ENCODE measurements at places on chromosomes 3 and 15.

DNA sequence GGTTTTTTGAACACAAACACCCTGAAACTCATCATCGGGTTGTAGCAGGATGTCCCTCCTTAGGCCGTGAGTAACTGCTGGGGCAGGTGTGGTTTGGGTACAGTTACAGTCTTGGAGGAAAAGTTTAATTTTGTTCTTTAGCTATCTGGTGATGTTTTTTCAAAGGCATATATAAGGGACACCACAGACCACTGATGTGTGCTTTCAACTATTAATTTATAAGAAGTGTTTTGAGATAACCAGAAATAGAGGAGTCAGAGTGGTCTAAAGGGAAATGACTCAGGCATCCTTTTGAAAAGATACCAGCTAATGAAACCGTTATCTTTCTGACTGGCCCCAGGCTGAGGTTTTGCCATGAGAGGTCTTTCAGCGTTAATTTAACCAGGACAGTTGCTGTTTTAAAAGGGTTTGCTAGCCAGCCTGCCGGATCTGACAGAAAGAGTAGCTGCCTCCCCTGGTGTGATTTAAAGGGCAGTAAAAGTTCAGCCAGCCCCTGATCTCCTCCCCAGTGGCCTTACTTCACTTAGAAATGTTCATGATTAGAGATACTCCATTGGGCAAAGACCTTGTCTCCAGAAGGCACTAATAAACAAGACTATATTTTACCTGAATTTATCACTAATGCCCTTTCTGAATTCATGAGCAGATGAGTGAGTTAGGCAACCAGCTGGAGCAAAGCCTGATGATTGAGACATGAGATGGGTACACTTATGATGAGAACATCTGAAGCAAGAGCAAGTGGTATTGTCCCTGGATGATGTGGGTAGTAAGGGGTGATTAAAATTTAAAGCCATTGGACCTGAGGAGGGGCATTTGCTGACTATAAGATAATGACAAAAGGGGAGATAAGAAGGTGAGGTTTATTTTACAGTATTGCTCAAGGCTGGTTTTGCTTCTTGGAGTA, 482.5 kb upstream of the TBL1XR1 start:
- peak; percentile 15 for DNase-seq

DNA sequence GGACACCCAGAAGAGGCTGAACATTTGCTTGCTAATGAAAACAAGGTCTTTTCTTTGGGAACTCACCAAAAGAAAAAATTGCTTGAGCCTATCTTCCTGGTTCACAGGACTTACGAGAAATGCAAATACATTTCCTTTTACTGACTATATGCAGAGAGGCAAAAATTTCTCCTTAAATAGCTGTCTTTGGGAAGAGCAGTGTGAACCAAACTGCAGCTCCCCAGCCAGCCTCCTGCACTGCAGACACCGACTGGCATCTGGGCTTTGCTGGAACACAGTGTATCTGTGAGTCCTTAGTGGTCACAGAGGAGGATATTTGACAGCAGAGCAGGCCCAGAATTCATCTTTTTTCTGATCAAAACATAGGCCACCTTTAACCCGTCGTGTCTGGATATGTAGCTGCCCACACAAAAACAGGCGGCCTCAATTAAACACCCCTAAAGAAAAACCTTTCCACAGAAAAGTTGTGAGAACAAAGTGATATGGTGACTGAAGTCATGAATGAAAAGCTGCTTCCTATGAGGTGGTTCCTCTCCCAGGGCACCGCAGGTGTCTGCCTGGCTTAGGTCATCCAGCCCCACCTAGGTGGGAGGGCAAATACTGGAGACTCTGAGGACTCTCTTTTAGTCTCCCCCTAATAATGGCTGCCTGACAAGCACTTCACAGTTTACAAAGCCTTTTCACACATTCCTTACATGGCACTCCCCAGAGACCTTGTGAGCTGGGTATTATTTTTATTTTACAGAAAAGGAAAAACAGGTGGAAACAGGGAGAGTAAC, 46.1 kb upstream of the TMEM158 start:
- DNase-seq, result no peak

DNA sequence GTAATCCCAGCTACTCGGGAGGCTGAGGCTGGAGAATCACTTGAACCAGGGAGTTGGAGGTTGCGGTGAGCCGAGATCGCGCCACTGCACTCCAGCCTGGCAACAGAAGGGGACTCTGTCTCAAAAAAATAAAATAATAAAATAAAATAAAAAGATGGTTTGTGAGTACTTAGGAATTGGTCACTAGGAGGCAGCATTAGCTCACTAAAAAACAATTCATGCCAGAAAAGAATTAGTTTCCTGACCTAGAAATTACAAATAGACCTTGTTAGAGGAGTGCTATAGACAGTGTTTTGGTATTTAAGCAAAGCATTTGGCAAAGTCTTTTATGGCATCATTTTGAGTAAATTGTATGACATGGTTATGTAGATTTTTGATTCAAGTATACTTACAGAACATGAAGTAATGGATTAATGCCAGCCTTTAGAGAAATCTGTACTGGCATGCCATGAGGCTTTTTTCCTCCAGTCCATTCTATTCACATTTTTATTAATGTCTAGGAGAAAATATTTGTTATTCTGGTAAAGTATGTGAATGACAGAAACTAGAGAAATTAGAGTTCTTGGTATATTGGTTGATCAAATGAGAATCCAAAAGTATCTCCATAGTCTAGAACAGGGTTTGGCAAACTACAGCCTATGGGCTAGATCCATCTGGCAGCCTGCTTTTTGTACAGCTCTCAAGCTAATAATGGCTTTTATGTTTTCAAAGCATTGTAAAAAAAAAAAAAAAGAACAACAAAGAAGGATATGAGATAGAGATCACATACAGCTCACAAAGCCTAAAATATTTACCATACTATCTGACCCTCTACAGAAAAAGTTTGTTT, 81.6 kb downstream of the LRRC49 start:
- DNase-seq, result no peak

DNA sequence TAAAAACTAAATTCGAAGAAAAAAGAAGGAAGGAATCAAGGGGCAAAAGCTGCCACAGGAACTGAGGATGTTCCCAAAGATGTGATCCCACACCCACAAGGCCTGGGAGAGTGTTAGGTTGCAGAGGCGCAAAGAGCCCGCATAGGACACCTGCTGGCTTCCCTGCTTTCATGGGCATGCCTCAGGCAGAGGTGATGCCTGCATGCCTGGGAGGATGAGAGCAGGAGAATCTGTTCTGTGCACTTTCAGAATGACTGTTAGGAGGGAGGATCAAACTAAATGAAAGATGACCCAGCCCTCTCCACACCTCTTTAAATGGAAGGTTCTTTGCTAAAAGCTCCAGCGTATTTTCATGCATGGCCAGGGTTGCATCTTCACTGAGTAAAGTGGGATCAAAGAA, 162.4 kb downstream of the PLCL2 start:
- no peak for DNase-seq

DNA sequence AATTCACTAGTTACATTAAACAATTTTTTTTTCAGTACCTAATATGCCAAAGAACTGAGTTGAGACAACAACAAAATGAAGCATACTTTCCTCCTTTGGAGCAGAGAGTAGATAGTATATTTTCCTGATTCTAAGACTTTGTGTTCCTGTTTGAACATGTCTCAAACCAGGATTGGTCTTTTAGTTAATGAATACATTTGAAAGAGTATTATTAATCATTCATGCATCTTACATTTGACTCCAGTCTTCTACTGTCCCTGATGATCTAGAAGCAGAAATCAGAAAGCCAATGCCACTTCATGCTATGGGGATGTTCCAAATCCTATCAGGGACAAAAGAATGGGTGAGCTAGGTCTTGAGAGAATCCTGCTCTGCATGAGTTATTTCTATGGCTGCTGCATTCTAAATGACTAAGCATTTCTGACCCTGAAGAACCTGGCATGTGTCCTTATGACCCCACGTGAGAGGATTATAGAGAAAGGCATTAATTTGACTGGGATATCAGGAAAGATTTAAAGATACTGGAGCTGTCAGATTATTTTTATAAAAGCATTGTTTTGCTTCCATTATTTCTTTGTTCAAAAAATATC, 32.9 kb upstream of the MBNL1 start:
- DNase-seq, result peak; percentile 31

- DNase-seq, result no peak
Measured at GRCh38 chr3:97899331-97899730, 72.9 kb downstream of the RIOX2 start.

- DNase-seq, result no peak
Measured at GRCh38 chr3:124266487-124266886, 274.6 kb upstream of the ROPN1 start.

GRCh38 chr15:88124199-88124598, 132.3 kb downstream of the NTRK3 start:
- no peak for DNase-seq

DNA sequence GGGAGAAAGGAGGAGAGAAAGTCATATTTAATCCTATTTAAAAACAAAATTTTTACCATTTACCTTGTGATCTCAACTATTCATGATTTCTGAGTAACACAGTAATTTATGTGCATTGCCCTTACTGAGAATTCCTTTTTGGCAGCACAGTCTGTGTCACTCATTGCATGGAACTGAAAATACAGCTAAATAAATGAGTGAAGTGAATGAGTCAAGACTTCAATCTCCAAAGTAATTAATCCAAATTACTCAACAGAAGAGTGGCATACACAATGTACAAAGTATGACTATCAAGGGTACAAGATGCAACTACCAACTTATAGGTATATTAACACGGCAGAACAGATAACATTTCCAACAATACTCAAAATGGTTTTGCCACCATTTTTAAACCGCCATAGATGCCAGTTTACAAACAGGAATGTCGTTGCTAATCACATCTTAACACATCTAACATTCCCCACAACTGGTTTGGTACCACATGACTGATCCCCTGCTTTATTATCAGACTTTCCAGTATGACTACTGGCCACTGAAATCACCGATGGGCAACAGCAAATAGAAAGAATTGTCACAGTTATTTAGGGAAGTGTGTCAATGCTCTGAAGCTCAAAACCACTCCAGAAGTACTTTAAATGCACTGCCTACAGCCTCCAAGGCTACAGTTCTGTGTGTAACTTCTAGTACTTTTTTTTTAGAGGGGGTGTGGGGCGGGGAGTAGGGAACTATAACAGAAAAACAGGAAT, 410.4 kb downstream of the SHQ1 start:
- no peak for DNase-seq

GRCh38 chr15:38242055-38242454, 10.6 kb upstream of the SPRED1 start:
- no peak for DNase-seq

DNA sequence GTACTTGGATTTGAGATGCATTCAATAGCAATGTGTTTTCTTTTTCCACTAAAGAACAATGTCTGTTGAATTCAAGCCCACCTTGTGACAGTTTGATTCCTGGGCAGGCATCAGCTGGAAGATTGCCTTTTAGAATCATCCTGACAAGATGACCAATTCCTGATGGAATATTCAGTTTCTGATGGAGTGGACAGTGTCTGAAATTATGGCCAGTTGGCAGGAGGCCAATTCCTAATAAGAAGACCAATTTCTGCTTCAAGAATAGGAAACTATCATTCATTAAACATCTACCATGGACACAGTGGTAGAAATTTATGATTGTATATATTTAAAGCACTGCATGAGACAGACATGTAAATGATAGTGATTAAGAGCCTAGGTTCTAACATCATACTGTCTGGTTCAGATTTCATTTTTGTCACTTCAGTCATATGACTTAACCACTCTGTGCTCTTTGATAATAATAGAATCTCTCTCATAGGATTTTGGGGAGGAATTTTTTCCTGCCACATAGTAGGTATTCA, 133.6 kb downstream of the CLSTN2 start:
- no peak for DNase-seq

DNA sequence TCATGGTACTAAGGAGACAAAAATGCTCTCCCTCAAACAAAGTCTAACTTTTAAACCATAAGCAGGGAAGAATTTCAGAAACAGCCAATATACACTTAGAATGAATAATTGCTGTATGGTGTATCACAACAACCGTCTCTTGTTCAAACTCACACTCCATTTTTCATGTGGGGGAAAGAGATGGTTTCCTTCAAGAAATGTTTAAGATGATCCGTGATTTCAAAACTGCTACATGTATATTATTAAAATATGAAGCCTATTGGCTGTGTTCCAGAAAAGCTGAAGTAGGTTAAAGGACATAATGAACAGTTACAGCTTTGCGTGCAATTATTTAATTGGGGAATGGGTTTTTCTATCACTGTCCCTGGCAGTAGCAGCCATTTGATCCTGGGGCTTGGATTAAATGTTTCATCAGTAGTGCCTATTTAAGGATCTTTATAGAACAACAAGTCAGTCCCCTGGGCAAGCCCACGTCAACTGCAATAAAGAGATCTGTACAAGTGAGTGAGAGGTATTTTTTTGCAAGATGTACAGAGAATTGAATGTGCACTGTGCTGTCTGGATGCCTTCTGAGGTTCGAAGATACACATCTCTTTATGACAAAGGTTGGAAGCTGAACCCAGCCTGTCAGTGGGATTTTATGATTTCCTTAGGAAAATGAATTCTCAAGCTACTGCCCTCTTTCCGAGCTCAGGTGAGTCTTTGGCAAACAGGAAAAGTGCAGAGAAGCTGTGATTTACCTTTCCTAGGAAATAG, 337.2 kb upstream of the RARB start:
- no peak for DNase-seq

DNA sequence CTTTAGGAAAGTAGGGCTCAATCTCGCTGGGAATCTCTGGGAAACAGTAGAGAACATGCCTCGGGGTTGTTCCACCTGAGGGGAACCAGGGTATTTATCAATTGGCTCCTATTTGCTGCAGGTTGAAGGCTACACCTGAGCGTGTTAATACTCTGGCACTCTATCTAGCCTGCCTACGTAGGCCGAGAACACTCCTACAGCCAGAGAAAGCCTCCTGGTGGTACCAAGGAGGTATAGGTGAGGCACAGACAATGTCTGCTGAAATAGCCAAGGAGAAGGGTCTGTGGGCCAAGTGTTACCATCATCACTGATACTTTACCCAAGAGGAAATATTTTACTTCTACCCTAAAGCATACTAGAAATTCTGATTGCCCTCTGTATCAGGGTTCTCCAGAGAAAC, 341.0 kb upstream of the UBE2E2 start:
- no peak for DNase-seq

DNA sequence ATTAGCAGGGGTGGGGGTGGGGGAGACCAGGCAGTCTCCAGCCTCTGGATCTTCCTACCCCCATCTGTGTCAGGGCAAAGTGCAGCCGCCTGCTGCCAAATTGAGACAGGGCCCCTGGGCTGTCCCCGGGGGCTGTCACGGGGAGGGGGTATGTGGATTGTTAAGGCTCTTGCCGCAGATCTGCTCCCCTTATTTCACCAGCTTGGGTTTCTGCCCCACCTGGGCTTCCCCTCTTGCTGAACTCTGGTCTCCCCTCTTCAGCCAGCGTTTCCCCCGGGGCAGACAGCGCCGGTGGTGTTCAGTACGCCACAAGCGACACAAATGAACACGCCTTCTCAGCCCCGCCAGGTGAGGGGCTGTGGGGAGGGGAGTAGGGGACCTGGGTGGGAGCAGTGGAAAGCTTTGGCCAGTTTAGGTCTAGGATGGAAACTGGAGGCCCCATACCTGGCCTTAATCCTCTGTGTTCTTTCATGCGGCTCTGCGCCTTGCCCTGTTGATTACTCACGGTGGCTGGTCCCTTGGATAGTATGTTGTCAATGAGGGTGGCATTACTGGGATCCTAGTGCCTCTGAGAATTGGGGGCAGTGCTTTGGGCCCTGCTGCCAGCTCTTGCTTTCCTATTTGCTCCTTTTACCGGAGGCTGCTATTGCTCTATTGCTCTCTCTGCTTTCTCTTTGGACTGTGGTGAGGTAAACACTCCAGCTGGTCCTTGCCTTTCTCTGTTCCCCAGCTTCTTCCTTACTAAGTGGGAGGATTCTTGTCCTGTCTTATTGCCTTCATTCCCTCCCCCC, 1.7 kb downstream of the EIF4G1 start:
- DNase-seq, result peak; percentile 12

- no peak for DNase-seq
Measured at GRCh38 chr3:122394173-122394572, 10.2 kb downstream of the FAM162A start.
